ENCODE measurements at places on chromosomes 13 and 19.

GRCh38 chr13:22024381-22024994, 353.6 kb downstream of the FGF9 start:
- DNase-seq = no peak

GRCh38 chr13:107020393-107020792, 452.5 kb upstream of the ARGLU1 start:
- DNase-seq = no peak

DNA sequence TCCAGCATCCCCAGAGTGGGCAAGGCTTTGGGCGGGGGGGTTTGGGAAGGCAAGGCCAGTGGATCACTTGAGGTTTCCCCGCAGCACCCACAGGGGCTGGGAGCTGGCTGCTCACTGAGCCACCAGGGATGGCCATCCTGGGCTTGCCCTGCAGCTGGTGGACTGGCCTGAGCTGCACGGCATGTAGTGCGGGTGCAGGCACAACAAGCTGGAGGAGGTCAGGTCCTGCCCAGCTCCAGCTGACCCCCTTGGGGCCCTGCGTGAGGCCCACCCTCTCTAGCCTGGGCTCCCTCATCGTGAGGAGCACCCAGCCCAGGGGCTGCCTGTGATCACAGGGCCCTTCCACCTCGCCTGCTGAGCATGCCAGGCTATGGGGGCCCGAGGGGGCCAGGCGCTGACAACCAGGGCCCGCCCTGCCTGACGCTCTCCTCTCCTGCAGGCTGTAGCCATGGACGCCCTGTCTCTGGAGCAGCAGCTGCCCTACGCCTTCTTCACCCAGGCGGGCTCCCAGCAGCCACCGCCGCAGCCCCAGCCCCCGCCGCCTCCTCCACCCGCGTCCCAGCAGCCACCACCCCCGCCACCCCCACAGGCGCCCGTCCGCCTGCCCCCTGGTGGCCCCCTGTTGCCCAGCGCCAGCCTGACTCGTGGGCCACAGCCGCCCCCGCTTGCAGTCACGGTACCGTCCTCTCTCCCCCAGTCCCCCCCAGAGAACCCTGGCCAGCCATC, 22.9 kb downstream of the COMP start:
- no peak for DNase-seq

- DNase-seq = no peak
Observed at GRCh38 chr13:32384702-32385101, 43.2 kb downstream of the N4BP2L1 start.

GRCh38 chr13:110664673-110665072, 41.2 kb downstream of the CARS2 start:
- no peak for DNase-seq

DNA sequence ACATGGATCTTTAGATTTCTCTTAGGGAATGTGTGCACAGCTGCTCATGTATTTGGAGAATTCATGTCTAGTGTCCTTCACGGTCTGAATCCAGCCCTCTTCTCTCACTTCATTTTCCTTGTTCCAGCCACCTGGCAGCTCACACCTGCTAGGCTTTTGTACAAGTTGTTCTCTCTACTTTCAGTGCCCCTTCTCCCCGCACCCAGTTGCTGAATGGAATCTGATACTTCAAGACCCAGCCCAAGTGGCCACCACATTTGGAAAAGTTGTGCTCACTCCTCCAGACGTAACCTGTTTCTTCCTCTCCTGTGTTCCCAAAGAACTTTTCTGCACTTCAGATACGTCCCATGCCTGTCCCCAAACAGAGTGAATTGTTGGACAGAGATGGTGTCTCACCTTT, 235.6 kb downstream of the SHISA2 start:
- DNase-seq = no peak

GRCh38 chr13:49248622-49249002, 887 bp downstream of the CDADC1 start:
- no peak for DNase-seq

DNA sequence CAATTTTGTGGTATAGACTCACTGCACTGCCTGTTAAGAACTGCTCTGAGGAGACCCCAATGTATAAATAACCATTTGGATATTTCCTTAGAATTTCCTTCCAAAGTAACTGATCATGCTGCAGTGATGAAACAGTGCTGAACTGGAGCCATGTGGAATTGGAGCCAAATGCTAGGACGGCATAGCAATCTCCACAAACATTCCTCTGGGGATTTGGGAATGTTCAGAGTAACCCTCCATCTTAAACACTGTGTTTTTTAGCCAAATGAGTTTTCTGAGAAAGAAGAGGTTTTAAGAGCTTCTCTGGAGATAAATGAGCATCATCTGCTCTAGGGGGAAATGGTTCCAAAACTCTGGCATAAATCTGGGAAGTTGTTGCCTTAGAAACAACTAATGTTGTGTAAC, 98.2 kb downstream of the OLFM4 start:
- DNase-seq = peak; percentile 72

DNA sequence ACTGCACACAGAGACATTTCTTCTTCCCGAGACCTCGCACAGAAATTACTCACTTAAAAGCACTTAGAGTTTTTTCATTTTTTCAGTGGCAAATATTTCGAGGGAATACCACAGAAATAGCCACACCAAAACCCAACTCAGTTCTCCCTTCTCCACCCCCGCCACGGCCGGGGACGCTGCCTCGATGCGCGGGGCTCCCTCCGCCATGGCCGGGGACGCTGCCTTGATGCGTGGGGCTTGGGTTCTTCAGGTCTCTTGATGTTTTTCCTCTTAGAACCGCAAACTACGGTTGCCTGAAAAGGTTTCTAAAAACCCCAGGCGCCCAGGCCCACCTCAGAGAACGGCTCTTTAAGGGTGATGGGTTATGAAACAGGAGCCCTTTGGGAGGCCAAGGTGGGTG, 71.4 kb downstream of the RASA3 start:
- DNase-seq = no peak

DNA sequence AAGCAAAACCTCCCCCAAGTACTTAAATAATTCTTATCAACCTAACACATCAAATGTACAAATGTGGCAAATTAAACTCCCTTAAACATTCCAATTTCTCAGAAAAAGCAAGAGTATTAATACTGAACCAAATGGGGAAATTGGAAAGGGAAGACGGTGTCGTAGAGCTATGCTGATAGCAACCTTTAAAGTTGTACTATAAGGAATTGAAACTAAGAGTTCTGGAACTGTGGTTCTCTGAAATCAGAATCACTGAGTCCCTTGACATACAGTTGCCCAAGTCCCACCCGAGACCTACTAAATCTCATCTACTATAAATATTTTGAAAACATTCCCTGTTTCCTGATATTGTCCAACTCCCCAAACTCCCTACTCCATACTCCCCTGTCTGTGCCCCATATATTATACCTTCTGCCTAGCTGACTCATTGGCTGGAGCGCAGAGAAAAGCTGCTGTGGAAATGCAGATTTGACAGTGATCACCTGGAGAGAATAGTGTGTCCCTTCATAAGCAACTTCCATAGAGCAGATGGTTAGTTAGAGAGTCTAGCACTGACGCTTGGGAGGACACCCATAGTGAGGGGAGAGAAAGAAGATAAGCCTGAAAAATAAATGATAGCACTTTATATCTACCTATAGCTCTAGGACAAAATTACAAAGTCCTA, 51.4 kb upstream of the ITM2B start:
- DNase-seq = no peak

- no peak for DNase-seq
Observed at GRCh38 chr19:41302624-41303351, 7.2 kb upstream of the CCDC97 start.

DNA sequence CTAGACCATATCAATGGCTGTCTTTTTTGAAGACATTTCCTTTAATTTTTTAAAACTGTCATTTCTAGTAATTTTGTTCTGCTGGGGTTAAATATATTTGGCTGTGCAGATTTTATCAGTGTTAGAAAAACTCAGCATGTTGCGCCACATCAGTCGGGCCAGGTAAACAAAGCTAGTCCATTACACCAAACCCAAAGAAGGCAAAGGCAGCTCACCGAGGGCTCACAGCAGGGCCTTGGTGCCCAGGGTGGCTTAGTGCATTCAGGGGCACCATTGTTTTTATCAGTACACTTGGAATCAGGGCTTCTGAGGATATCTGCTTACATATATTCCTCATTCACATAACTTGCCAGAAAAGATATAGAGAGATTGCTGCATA, 22.2 kb downstream of the SPATA13 start:
- no peak for DNase-seq

DNA sequence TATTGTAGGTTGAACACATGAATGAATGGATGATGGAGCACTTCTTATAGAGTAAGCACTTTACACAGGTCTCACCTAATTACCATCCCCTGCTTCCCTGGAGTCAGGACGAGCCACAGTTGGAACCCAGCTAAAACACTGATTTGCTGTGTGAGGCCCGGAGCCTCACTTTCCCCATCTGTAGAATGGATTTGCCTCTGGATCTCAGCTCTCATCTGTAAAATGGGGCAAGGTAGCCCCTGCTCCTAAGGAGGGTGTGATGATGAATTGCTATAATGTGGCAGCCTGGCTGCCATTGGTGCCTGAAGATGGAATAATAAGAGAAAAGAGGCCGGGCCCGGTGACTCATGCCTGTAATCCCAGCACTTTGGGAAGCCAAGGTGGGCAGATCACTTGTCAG, 1.4 kb upstream of the PTPRS start:
- no peak for DNase-seq

GRCh38 chr19:15115080-15115479, 7.9 kb downstream of the SYDE1 start:
- peak; percentile 85 for DNase-seq

GRCh38 chr13:51704399-51705313, 99.3 kb downstream of the DHRS12 start:
- DNase-seq = no peak

DNA sequence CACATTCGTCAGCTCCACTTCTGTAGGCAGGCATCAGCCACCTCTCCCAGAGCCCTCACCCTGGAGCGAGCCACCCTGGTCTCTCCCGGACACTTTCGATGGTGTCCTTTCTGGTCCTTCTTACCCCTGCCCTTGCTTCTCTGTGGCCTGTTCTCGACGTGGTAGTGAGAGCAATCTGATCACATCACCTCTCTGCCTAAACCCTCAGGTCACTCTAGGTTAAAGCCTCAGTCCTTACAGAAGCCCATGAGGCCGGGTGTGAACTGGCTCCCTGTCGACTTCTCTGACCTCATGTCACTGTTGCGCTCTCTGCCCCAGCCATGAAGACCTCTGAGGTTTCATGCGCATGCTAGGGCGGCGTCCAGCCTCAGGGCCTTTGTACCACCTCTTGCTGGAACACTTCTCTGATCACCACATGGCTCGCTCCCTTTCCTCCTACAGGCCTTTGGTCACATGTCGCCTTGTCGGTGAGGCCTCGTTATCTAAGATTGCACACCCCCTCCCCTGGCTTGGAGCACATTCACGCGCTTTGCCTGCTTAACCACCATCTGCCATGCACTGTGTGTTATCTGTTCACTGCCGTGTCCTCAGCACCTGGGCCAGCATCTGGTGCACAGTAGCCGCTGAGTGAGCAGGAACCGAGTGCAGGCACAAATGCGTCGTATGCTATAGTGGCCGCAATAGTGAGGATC, 101.5 kb downstream of the DPF1 start:
- no peak for DNase-seq

DNA sequence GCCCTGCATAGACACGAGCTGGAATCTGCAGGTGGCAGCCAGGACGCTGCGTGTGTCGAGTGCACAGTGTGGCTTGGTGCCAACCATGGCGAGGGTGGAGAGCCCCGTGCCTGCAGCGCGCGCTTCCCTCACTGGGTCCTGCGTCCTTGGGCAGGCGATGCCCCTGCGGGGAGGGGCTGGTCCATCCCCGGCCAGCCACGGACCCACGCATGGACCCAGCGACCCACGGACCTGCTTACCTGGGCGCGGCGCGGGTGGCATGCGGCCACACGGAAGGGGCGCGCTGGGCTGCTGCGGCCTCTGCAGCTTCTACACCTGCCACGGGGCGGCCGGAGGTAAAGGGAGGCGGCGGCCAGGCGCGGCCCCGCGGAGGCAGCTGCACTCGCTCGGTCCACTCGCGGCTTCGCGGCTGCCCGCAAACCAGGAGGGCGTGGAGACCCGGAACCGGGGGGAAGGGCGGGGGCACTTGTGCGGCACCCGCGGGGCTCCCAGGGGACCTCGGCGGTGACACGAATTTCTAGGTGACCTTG, 569 bp upstream of the MCF2L start:
- peak; percentile 60 for DNase-seq

DNA sequence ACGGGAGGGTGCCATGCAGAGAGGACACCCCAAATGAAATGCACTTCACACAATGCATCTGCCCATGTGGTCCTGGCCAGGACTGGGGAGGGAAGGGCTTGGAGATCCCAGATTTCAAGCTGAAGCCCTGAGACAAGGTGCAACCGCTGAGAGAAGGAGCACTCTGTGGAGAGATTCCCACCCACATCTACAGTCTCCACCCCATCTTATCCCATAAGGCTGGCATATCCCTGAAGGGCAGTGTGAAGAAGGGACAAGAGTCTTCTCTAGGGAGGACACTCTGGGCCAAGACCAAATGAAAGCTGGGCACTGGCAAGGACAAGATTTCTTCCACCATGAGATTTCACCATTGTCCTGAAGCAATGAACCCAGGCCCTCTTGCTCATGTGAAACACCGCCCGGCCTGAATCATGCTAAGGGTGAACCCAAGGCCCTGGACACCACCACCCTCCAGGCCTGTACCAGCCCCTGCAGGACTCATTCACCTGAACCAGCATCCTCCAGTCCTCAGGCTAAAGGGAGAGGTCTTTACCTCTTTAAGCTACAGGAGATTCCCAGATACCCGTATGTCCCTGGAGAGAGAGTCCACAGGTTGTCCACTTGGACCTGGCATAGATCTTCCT, 20.5 kb downstream of the CEACAM4 start:
- DNase-seq = peak; percentile 6

DNA sequence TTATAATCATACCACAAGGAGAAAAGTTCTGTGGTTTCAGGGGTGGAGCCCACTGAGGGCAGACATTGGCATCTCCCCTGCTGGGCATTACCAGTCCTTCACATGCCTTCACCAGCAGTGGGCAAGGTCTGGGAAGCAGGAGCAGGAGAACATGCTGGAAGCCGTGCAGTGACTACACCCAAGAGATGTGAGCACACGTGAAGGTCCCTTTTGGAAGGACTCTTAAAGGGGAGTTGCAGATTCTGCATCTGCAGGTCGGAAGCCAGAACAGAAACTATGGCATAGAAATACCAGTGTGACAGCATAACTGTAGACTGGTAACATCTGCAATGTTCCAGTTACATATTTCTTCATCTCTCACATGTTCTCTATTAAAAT, 26.9 kb upstream of the KL start:
- no peak for DNase-seq

GRCh38 chr13:106416645-106417044, 118.8 kb downstream of the EFNB2 start:
- DNase-seq = no peak

GRCh38 chr19:15393963-15394362, 14.4 kb upstream of the AKAP8 start:
- DNase-seq = no peak

- no peak for DNase-seq
Observed at GRCh38 chr13:72113931-72114330, 246.9 kb upstream of the DACH1 start.

GRCh38 chr13:39016787-39017186, 21.1 kb downstream of the PROSER1 start:
- DNase-seq = no peak
